ENCODE measurements at places on chromosomes 1 and 21.

GRCh38 chr1:197976368-197976767, 59.2 kb downstream of the LHX9 start:
- no peak overlapping the region for H3K27ac ChIP-seq
- H3K4me1 ChIP-seq: no peaks in the 10 kb centered on the region
- H3K27me3 ChIP-seq: no peaks in the 10 kb centered on the region

DNA sequence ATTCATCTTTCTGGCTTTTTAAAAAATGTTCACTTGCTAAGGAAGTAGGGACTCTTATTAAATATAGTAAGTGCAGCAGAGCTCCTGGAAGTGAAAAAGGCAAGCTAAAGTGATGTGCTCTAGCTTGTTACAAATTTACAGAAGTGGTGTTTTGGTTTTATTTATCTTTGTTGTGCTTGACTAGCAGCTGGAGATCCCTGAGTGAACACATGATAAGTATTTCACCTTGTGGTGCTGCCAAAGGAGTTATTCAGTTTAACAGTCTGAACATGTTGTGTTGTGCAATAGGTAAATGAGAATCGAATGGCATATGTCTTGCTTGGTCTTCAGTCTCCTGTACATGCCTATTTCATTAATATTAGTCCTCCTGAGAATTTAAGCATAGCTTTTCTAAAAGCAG, 315.7 kb downstream of the TPR start:
- H3K36me3 ChIP-seq: no peaks in the 10 kb centered on the region
- DNase-seq: no peak
- no peak overlapping the region for H3K27ac ChIP-seq
- no peaks in the 10 kb centered on the region for H3K4me1 ChIP-seq
- no peak overlapping the region for H3K4me3 ChIP-seq

DNA sequence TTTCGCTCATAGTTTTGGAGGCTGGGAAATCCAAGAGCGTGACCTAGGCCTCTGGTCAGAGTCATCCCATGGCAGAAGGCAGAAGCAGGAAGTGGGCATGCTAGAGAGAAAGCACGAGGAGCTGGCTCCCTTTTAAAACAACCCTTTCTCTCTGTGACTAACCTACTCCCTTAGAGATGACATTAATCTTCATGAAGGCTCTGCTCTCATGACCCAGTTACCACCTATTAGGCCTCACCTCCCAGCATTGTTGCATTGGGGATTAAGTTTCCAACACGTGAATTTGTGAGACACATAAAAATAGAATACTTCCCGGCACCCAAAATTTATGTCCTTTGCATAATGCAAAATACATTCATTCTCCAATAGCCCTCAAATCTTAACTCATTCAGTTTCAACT, 223.1 kb upstream of the ST6GALNAC5 start:
- H3K4me1 ChIP-seq: no peaks in the 10 kb centered on the region
- DNase-seq: no peak
- no peak overlapping the region for H3K27ac ChIP-seq
- no peak overlapping the region for H3K4me3 ChIP-seq

DNA sequence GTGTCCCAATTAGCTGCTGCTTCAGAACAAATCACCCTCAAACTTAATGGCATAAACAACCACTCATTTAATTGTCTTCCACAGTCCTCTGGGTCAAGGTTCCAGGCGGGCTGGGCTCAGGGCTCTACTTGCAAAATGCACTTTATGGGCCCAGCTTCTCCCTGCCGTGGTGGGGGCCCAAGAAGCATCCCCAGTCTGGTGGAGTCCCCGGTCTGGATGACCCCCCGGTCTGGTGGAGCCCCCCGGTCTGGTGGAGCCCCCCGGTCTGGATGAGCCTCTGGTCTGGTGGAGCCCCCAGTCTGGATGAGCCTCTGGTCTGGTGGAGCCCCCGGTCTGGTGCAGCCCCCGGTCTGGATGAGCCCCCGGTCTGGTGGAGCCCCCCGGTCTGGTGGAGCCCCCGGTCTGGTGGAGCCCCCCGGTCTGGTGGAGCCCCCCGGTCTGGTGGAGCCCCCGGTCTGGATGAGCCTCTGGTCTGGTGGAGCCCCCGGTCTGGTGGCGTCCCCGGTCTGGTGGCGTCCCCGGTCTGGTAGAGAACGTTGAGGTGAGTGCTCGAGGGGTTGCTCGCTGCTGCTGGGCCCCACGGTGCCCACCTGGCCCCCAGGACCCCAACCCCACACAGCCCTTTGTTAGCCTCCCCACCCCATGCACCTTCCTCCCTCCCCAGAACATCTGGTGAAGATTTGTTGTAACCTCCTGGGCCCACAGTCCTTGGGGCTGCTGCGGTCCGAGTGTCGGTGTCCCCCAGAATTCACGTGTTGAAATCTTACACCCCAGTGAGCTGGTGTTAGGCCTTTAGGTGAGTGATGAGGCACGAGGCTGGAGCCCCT, 33.8 kb downstream of the POFUT2 start:
- H3K4me3 ChIP-seq: no peak overlapping the region
- H3K27me3 ChIP-seq: no peaks in the 10 kb centered on the region
- no peaks in the 10 kb centered on the region for H3K36me3 ChIP-seq

- no peak overlapping the region for H3K4me3 ChIP-seq
- no peak overlapping the region for H3K27ac ChIP-seq
- no peaks in the 10 kb centered on the region for H3K36me3 ChIP-seq
- no peaks in the 10 kb centered on the region for H3K27me3 ChIP-seq
- H3K4me1 ChIP-seq: no peaks in the 10 kb centered on the region
These were observed 243.4 kb downstream of the TRABD2B start for GRCh38 chr1:47753808-47754207.

DNA sequence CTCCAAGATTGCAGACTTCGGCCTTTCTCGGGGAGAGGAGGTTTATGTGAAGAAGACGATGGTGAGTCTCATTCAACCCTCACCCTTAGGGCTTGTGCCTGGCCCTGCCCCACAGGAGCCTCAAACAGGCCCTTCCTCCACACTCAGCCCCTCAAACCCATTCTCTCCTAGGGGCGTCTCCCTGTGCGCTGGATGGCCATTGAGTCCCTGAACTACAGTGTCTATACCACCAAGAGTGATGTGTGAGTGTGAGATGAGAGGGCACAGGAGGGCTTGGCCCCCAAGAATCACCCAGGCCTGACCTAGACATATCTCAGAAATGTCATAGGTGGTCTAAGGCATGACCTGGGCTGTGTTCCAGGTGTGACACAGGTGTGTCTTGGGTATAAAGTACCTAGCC, 18.3 kb upstream of the MPL start:
- no peak overlapping the region for H3K4me3 ChIP-seq
- no peak for DNase-seq
- no peaks in the 10 kb centered on the region for H3K36me3 ChIP-seq
- H3K27ac ChIP-seq: no peak overlapping the region
- H3K4me1 ChIP-seq: no peaks in the 10 kb centered on the region

DNA sequence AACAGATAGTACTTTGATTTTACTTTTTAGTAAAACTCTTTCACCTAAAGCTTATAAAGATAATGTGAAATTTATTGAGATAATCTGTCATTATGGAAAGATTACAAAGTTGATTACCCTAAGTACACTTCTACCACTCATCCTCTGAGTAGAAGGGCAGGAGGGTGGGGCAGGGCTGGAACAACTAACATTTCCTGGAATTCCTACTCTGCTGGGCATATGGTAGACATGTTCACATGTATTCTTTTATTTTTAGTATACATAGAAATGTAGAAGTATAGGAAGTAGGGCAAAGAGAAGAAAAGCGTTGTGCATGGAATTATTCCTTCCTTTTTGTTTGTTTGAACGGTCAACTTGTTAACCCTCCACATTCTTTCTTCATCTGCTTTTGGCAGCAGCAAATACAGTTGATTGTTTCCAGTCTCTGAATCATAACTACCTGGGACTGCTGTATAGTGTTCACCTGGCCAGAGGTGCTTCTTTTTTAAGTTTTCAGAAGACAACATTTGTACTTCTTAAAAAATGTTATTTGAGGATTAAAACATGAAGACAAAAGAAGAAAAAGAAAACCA, 85.1 kb downstream of the POU2F1 start:
- H3K4me1 ChIP-seq: no peaks in the 10 kb centered on the region
- no peaks in the 10 kb centered on the region for H3K27me3 ChIP-seq
- H3K27ac ChIP-seq: no peak overlapping the region
- H3K4me3 ChIP-seq: no peak overlapping the region
- DNase-seq: peak; percentile 49

GRCh38 chr1:66751160-66751559, 1.1 kb upstream of the DYNLT5 start:
- H3K4me1 ChIP-seq: no peaks in the 10 kb centered on the region
- DNase-seq: no peak
- H3K36me3 ChIP-seq: no peaks in the 10 kb centered on the region
- H3K4me3 ChIP-seq: no peak overlapping the region
- H3K27me3 ChIP-seq: no peaks in the 10 kb centered on the region
- no peak overlapping the region for H3K27ac ChIP-seq

DNA sequence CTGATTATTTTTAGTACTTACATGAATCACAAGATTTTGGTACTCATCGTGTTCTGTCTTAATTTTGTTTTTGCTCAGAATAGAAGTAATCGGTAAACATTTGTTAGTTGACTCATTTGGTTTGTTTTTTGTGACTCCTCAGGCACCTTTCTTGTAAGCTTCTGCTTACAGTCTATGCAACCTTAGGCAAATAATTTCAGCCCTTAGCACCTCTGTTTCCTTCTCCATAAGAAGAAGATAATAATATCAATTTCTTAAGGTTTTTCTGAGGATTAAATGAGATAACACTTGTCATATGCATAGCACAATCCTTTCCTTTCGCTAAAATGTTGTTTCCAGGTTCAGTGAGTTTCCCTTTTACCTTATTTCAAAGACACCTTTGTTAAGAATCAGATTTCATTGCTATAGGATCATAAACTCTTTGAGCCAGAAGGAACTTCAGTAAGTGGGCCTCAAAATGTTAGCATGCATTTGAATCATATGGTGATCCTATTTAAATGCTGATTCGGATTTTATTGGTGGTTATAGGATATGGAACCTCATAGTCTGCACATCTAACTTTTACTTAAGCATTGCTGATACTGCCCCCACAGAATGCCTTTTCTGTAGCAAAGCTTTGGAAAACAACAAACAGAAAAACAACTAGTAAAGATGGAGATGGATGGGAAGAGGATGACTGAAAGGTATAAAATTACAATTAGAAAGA, 272.7 kb upstream of the CACYBP start:
- H3K4me3 ChIP-seq: no peak overlapping the region
- no peaks in the 10 kb centered on the region for H3K27me3 ChIP-seq
- no peak overlapping the region for H3K27ac ChIP-seq
- no peak for DNase-seq

DNA sequence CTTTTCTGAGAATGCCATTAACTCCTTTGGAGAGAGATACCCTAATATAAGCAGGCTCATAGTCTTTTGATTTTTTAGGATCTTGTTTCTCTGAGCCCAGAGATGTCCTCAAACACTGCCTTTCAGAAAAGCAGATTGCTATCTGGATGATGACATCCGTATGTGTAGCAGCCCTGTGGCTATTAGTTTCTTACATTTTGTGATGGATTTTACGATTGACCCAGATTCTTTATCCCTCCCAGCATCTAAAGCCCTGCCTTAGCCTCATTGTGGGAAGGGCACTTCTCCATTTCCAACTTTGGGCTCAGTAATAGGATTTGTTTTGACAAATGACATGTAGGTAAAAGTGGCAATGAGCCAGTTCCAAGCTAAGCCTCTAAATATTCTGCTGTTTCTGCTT, 300.3 kb downstream of the TTLL7 start:
- no peak overlapping the region for H3K27ac ChIP-seq
- no peak for DNase-seq
- no peaks in the 10 kb centered on the region for H3K27me3 ChIP-seq
- no peak overlapping the region for H3K4me3 ChIP-seq
- no peaks in the 10 kb centered on the region for H3K4me1 ChIP-seq

GRCh38 chr1:64183395-64184002, 19.9 kb upstream of the UBE2U start:
- H3K36me3 ChIP-seq: no peaks in the 10 kb centered on the region
- no peak overlapping the region for H3K27ac ChIP-seq
- H3K27me3 ChIP-seq: no peaks in the 10 kb centered on the region
- no peak overlapping the region for H3K4me3 ChIP-seq
- DNase-seq: no peak
- no peaks in the 10 kb centered on the region for H3K4me1 ChIP-seq

GRCh38 chr1:102732927-102733326, 375.4 kb downstream of the COL11A1 start:
- no peaks in the 10 kb centered on the region for H3K4me1 ChIP-seq
- H3K27ac ChIP-seq: no peak overlapping the region
- no peak overlapping the region for H3K4me3 ChIP-seq
- no peak for DNase-seq
- H3K36me3 ChIP-seq: no peaks in the 10 kb centered on the region

DNA sequence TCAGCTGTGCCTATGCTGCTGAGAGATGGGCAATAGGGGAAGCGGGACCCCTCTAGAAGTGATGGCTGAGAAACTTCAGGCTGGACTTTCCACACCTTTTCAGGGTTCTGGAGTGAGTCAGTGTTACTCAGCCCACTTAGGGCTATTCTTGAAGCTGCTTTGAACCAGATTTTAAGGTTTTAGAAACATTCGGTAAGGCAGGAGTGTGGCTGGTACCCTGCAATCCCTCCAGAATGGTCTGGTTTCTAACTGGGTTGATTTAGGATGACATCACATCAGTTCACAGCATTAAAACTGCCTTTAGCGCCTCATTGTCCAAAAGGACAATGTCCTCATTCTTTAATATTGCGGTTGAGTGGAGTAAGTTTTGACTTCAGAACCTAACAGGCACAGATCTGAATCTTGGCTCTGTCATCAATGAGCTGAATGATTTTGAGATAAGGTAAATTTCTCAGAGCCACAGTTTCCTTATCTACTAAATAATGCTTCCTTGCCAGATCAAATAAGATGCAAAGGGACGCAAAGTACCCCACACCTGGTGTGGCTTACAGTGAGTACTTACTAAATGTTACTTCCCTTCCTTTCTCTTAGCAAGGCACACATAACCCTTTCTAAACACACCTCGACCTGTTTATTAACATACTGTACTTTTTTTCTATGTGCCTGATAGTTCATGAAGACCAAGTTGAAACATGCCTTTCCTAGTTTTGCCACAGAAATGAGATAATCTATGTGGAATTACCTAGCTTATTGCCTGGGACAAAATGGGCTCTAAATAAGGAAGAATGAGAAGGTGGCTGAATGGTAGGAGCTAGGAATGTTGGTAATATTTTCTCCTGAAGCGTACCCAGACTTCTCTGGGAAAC, 209.8 kb downstream of the ROR1 start:
- no peak overlapping the region for H3K27ac ChIP-seq
- H3K4me3 ChIP-seq: no peak overlapping the region
- DNase-seq: no peak
- no peaks in the 10 kb centered on the region for H3K27me3 ChIP-seq
- H3K4me1 ChIP-seq: no peaks in the 10 kb centered on the region
- no peaks in the 10 kb centered on the region for H3K36me3 ChIP-seq

DNA sequence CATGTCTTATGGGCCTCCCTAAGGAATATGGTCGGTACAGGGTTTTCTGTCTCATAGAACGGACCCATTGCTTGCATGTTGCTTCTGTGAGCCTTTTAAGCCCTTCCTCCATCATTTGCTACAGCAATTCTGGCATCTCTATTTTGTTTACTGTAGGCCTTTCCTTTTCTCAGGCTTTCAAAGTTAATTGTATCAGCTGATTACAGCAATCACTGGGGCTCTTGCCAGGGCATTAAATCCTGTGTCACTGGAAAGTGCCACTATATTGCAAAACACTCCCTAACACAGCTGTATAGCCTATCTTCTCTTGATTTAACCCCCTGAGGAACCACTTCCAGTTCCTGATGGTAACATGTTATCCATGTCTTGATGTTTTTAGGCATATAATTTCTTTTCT, 156.5 kb downstream of the PDE4B start:
- DNase-seq: no peak
- no peak overlapping the region for H3K27ac ChIP-seq
- H3K36me3 ChIP-seq: no peaks in the 10 kb centered on the region
- no peaks in the 10 kb centered on the region for H3K4me1 ChIP-seq

- no peaks in the 10 kb centered on the region for H3K27me3 ChIP-seq
- H3K4me3 ChIP-seq: no peak overlapping the region
- H3K4me1 ChIP-seq: no peaks in the 10 kb centered on the region
- no peaks in the 10 kb centered on the region for H3K36me3 ChIP-seq
- DNase-seq: peak; percentile 87
These were observed 3.5 kb upstream of the NBL1 start for GRCh38 chr1:19640363-19641316.
